ENCODE measurements at places on chromosomes 13 and 19.

DNA sequence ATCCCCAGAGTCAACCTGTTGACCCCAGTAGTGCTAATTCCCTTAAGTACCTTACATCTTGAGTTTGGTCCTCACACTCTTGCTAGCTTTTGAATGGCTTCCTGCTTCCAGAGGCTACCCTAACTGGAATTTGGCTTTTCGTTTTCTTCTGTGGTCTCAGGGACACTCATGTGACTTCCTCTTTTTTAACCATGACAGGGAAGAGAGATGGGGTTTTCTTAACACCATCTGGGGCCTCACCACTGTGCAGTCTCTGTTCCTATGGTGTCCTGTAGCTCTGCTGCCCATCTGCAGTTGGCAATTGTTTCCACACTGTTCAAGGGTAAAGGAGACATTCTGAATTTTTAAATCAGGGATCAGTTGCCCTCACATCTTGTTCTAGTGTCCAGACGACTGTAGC lies 66.7 kb downstream of the SLC10A2 start:
- DNase-seq, result no peak

- DNase-seq, result peak; percentile 96
These were observed 144.1 kb downstream of the DPF1 start for GRCh38 chr19:38079926-38080380.

GRCh38 chr19:18725841-18726770 lies 42.6 kb downstream of the CRTC1 start:
- DNase-seq, result no peak

DNA sequence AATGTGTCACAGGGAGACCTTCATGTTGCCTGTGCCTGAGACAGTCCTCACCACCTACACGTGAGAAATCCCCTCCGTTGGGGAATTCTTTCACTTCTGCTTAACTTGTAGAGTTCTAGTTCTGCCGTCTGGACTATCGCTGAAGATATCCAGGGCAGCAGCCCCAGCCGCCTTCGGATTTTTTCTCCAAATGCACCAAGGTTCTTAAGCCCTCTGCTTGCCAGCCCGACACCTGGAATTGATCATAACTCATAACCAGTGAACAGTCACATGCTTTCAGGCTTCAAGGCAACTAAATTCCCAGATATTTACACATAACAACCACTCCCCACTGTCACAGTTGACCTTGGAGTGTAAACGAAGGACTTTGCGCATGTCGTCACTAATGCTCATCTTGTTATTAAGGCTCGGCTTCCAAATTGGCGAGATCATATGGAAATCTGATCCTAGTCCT lies 114.4 kb downstream of the RAB20 start:
- peak; percentile 50 for DNase-seq

DNA sequence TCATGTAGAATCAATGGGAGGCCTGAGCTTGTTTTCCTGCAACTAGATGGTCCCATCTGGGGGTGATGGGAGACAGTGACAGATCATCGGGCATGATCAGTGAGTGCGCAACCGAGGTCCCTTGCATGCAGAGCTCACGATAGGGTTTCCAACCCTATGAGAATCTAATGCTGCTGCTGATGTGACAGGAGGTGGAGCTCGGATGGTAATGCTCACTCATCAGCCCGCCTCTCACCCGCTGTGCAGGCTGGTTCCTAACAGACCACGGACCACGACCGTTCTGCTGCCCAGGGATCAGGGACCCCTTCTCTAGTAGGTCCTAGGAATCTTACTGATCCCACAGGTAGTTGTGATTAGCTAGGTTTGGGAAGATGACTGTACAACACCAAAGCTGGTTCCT lies 23.5 kb upstream of the GARRE1 start:
- no peak for DNase-seq

DNA sequence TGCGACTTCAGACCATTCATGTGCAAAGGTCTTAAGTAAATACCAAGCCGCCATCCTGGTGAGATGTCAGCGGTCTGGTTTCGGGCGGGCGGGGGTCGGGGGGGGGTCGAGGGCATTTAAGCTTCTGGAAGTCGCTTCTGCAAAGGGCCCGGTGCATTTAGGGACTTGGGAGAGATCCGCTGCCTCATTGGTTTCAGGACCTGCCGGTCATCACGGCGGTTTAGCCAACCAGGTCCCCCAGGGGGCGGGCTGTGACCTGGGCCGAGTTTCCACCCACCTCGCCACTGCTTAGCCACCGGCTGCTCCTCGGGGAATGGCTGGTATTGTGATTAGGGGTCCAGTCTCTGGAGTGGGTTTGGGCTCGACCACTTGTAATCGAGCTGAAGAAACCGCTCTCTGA lies 7.8 kb downstream of the ANKLE1 start:
- DNase-seq, result peak; percentile 92

DNA sequence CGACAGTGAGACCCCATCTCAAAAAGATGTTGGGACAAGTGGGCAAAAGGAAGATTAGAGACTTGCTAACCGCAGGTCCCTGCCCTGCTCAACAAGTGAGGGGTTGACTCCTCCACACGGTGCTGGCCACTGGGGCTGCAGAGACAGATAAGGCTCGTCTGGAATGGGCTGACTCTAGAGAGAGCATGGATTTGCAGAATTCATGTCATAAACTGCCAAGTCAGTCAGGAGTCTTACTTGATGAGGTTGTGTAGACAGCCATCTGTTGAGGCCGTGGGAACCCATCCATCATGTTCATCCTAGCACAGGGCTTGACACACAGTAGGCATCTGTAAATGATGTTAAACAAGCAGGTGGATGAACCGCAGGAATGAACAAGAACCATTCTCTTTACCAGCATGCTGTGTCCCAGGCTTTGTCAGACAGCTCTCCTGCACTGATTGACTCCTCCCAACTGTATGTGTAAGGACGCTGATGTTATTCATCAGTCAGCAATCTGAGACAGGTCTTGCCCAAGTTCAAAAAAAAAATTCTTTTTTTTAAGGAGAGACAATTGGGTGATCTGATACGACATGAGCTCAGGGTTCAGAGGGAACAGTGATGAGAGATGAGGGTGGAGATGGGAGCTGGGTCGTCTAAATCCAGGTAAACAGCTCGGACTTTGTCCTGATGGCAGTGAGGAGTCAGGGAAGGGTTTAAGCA lies 8.8 kb downstream of the PAF1 start:
- DNase-seq, result no peak

- peak; percentile 59 for DNase-seq
These were observed 557 bp downstream of the PSPC1 start for GRCh38 chr13:19782049-19782726.

DNA sequence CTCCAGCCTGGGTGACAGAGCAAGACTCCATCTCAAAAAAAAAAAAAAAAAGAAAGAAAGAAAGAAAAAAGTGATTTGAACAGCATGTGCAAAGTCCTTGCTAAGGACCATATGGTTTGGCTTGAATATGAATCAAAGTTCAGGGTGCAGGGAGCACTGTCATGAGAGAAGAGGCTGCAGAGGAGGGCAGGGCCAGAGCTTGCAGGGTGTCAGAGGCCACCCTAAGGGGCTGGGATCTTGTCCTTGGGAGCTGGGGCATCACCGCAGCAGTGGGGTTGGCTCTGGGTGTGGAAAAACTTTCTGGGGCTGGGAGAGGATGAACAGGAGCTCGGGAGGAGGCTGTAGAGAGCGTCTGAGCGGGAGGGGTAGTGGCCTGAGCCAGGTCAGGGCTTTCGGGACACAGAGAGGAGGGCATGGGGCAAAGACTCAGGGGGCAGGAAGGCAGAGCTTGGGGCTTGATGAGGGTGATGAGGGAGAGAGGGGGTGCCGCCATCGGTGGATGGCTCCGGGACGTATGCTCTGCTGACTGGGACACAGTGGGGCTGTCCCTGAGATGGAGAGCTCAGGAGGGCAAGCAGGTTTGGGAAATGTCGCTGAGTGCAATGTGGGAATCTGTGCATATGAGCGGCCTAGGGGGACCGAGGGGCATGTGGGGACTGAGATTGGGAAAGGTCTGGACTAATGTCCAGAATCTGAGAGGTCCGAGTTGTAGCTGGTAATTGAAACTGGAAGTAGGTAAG lies 3.0 kb downstream of the TRPM4 start:
- DNase-seq, result no peak

Data from fibroblast of lung (primary cell).